NCI-H1048 (cell line): ENCODE measurements at places on chromosomes 5 and 9.

- no peak for DNase-seq
These were observed 146.3 kb downstream of the SNX18 start for GRCh38 chr5:54663866-54664265.

DNA sequence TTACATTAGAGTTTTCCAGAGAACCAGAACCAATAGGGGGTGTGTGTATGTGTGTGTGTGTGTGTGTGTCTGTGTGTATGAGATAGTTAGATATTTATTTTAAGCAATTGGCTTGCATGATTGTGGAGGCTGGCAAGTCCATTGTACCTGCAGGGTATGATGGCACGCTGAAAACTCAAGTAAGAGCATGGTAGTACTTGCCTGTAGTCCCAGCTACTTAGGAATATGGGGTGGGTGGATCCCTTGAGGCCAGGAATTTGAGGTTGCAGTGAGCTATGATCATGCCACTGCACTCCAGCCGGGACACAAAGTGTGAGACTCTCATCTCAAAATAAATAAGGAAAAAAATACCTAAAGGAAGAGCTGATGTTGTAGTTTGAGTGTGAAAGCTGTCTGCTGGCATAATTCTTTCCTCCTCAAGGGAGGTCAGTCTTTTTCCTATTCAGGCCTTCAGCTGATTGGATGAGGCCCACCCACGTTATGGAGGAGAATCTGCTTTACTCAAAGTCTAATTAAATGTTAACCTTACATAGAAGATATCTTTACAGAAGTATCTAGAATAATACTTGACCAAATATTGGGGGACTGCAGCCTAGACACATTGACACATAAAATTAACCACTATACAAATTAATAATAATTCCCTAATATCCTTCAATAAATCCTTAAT, 107.6 kb downstream of the FGF1 start:
- no peak for DNase-seq

DNA sequence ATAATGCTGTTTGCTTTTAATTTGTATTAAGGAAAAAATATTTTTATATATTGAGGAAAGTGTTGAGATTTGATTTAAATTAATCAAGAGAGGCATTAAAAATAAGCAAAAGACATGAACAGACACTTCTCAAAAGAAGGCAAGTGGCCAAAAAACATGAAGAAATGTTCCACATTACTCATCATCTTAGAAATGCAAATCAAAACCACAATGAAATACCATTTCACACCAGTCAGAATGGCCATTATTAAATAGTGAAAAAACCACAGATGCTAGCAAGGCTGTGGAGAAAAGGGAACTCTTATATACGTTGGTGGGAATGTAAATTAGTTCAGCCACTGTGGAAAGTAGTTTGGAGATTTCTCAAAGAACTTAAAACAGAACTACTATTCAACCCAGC, 45.9 kb downstream of the RANBP17 start:
- no peak for DNase-seq

- no peak for DNase-seq
These were observed 12.1 kb upstream of the IQGAP2 start for GRCh38 chr5:76391014-76391413.
